GM12878 (cell line): ENCODE measurements at places on chromosomes 6 and 20.

DNA sequence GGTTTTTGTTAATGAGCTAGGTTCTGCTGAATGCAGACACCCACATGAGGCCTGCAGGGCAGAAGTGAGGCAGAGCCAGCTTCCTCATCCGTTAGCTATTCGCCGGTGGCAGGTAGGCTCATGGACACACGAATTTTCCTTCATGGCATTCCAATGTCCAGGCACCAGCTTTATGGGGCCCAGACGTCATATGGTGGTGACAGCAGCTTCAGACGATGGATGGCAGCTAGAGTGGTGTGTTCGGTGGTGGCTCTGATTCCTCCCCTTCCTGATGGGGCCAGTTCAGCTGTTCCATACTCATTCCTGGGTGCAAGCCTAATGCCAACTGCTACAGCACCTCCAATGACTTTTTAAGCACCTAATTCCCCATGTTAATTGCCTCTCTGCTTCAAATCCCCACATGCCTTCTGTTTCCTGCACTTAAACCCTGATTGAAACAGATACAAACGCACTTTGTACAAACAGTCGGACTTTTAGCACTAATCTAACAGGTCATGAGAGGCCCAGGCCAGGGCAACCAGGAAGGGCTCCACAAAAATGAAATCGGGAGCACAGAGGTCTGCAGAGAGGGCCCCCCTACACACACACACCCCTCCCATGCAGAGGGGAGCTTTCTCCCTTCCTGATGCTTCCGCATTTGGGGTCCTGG is 35.7 kb upstream of the MLN start:
- DNase-seq, result no peak

DNA sequence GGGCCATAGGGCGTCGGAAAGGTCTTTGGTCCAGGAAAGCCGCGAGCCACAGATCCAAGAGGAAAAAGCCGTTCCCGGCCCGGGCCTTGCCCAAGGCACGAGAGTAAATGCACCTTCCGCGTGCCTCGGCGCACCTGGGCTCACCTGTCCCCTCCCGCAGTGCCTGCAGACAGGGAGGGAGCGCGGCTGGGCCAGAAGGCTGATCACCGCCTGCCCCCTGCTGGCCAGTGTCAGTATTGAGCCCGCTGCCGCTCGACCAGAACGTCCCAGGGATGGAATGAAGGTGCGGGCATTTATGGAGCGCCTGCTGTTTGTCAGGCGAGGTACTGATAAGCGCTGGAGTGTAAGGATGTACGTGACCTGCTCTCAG is 679 bp upstream of the LPIN3 start:
- DNase-seq, result no peak

DNA sequence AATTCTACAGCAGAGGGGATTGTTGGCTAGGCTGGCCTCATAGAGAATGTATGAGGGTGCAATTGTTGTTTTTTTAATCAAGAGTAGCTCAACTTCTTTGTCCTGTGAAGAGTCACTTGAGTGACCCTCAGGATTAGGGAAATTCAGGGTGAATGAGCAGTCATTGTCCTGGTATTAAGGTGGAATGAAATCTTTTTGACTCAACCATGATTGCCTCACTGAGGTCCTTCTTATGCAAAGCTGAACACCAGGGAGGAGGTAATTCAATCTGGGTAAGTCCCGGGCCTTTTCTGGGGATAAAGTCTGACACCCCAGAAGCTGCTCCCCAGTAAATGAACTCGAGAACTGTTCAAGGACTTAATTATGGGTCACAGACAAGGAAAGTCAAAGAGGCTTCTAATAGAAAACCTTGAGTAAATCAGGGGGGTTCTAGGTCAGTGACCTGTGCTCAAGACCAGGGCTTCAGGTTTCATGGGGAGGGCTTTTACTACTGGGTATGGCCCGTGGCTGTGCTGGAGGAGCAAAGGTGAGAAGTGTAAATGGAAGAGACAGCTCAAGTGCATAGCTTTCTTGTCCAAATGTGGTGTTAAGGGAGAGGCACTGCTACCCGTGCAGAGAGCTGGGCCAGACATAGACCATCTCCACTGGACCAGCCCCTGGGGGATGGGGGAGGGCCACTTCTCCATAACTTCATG is 25.3 kb upstream of the ZBTB24 start:
- no peak for DNase-seq

- no peak for DNase-seq
Measured at GRCh38 chr6:36949636-36950035, 4.9 kb upstream of the PI16 start.
